NCI-H1694 (cell line): ENCODE measurements at places on chromosomes 7 and 10.

- no peak for DNase-seq
Observed at GRCh38 chr10:3848005-3848774, 63.2 kb upstream of the KLF6 start.

DNA sequence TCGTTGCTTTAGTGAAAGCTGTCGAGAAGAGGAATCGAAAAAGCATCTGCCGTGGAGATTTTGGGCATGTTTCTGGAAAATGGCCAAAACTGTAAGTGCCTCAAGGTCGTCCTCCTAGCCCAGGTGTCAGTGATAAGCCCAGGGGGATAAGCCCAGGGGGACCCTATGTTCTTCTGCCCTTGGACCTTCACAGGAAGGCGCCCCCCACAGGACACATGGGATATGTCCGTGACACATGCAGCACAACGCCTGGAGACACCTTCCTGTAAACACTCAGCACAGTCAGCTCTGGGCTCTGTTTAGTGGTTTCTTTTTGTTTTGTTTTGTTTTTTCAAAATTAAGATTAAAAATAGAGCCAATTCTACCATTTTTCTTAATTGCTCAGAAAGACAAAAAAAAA lies 272.7 kb downstream of the KLF6 start:
- no peak for DNase-seq

DNA sequence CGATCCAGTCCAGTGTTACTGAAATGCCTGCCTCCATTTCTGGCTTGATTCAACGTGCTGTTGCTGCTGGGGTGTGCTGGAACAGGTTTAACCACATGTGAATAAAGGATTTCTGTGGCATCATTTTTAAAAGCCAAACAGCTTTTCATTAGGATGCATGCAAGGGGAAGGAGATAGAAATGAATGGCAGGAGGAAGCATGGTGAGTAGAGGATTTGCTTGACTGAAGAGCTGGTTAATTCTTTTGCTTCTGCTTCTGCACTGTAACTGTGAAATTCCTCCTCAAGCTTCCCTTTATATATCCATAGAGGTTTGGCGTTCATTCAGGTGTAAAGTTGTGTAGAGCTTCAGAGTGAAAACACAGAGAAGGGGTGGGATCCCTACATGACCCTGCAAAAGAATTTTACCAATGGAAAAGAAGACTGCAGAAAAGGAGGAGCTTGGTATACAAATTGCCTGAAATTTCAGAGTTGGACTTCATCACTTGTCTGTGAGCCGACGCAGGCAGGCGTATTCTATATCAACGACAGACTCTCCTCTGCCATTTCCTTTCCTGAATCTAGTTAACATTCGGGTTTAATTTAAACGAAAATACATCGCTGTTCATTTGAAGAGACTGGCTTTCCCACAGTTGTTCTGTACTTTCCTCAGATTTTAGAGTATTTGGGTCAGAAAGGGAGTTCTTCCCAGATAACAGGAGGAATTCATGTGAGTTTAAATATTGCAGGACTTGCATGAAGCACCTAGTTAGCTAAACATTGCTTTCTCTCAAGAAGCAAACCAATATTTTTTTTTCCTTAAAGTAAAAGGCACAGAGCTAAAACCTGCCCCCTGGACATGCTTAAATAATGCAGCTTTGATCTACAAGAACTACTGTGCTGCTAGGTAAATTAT lies at the start of gene SOSTDC1:
TSS of gene SOSTDC1 (minus strand) at position 270 of the 893 bp plus-strand sequence. CDS start at position 200, 70 bp downstream.
- no peak for DNase-seq

GRCh38 chr10:364267-364775 lies 229.1 kb downstream of the ZMYND11 start:
- DNase-seq, result no peak

DNA sequence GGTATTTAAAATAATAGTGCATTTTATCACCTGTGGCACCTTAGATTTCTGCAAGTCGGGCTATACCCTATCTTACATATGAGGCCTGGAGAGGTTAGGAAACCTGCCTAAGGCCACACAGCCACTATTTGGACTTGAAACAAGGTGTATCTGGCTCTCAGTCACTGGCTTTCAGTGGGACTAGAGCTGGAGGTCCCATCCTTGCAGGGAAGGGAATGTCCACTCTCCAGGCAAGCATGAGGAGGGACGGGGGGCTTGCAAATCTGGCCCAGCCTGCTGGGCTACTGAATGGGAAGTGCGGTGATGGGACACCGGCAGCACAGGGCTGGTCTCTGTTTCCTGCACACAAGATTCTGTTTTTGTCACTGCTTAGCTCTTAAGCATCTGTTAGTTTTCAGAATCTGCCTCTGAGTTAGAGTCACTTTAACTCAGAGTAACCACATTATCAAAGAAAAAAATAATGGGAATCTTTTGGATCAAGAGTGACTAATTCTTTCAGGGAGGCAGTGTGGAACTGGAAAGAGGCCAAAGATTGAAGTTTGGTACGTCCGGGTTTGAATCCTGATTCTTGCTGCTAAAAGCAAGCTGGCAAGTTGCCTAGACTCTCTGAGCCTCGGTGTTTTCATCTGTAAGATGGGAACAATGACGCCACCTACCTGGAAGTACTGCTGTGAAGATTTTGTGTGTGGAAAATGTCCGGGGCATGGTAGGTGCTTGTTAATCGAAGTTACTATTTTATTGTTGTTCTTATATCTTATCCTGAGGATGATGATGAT lies 33.8 kb upstream of the HABP2 start:
- DNase-seq, result no peak

DNA sequence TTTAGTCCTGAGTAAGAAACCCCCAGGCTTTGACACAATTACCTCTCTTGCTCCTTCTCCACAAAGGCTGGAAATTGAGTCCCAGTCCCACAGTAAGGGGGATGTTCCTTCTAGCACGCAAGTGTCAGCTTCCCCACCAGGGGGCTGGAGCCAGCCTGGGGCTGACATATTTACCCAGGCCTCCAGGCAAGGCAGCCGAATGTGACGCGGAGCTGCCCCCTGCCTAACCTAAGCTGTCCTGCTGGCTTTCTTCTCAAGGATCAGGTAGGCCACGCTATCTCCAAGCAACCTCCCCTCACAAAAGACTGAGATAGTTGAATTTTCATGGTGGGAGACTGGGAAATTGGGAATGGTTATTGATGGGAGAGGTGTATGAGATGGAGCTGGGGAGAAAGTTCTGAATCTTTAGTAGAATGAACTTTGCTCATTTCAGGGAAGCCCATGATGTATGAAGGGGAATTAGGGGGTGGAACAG lies 19.2 kb upstream of the BMPER start:
- DNase-seq, result peak; percentile 5

DNA sequence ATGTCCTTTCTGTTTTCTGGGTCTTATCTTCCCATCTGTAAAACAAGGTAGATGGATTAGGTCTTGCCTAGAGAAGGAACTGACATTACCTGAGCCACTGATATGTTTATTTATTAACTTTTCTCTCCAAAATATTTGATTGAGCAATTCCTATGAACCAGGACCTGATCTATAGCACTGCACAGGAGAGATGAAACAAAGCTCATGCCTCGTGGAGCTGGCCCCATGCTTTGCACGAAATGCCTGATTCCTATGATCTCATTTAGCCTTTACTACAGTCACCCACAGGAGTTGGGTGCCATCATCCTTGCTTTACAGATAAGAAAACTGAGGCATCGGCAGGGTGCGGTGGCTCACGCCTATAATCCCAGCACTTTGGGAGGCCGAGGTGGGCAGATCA lies 48.2 kb upstream of the ZMIZ1 start:
- no peak for DNase-seq

- no peak for DNase-seq
Observed at GRCh38 chr10:56123247-56123646, 237.8 kb downstream of the ZWINT start.

- DNase-seq, result no peak
Observed at GRCh38 chr7:139823959-139824521, 5.0 kb upstream of the TBXAS1 start.

DNA sequence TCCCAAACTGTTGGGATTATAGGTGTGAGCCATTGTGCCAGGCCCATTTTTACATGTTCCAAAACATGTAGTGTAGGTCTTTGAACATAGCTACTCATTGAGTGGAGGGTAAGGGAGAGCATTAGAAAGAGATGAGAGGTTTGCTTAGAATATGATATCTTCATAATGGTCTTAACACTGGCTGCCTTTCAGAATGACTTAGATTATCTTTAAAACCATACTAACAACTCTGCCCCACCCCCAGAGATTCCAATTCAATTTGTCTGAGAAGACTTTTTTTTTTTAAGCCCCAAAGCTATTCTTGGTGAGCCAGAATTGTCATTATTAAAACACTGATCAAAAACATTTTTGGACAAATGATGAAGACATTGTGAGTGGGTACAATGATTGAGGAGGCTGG lies 168.9 kb downstream of the PHTF2 start:
- no peak for DNase-seq

- no peak for DNase-seq
Observed at GRCh38 chr10:132157101-132157500, 29.6 kb upstream of the DPYSL4 start.

- DNase-seq, result no peak
Observed at GRCh38 chr7:64654796-64655548, 11.0 kb upstream of the ZNF107 start.

DNA sequence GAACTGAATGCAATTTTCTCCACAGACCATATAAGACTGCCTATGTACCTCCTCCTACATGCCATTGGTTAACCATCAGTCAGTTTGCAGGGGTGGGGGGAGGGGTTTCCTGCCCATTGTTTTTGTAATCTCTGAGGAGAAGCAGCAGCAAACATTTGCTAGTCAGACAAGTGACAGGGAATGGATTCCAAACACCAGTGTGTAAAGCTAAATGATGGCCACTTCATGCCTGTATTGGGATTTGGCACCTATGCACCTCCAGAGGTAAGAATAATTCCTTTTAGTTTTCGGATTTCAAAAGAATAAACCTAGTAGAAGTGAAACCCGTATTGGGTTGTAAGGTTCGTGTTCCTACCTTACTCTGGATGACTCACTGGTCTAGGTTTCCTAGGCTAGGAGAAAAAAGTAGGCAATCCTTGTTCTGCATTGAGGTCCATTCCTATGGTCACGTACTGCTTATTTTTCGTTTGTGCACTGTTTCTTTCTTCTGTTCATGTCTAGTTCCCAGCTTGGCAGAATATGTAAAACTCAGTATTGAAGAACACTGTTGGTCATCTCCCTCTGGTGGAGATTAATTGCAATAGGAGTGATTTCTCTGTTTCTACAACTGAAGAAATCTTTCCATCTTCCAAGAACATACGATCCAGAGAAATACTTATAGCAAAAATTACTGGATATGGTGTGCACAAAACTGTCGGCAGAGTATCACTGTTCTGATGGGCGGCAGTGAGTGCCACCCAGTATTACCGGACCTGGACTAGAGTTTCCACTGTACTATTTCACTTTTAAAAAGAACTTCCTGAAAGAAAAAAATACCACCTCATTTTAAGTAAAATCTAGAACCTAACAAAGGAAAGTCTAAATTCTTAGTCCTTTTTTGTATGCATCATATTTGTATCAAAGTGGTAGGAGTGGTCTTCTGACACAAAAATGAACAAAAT lies at the start of gene AKR1C3:
TSS of gene AKR1C3 (plus strand) at position 150 of the 941 bp plus-strand sequence. CDS start at position 181, 31 bp downstream.
- no peak for DNase-seq

DNA sequence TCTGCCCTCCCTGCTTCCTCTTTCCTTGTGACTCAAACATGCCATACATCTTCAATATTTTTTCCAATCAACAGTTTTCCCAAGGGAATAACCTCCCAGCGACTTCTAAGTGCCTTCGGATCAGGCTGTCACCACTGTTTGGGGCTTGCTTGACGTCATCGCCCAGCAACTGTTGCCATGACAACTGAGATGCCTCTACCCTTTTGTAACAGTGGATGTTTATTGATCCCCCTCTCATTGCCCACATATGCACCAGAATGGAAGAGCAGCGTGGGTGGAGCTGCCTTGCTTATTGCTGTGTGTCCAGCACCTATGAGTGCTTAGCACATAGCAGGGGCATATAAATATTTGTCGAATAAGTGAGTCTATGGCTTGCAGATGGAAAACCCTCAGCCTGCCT lies 14.4 kb downstream of the FFAR4 start:
- DNase-seq, result no peak

DNA sequence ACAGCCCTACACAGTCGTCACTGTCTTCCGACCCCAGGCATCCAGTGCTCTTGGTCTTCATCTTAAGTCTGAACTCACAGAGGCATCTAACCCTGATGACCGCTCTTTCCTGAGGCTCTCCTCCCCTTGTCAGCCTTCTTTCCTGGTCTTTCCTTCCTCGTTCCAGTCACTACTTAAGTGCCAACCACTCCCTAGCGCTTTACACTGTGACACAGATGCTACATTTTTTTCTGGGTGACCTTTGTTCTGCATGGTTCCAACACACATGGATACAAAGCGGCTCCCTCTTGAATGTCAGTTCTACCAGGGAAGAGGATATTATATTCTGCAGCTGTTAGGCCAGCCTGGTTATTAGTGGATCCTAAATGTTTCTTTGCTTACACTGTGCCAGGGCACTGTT lies 12.7 kb downstream of the YWHAG start:
- no peak for DNase-seq

- no peak for DNase-seq
Observed at GRCh38 chr10:9140373-9140772, 1085.9 kb downstream of the GATA3 start.

DNA sequence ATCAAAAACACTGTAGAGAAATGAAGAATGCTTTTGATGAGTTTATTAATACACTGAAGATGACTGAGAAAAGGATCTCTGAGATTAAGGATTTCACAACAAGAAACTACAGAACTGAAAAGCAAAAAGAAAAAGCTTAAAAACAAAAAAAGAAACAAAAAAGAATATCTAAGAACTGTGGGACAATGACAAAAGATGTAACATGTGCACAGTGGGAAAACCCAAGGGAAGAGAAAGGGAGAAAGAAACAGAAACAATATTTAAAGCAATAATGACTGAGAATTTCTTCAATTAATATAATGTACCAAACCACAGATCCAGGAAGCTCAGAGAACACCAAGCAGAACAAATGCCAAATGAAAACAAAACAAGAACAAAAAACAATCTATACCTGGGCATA lies 42.2 kb downstream of the TFEC start:
- no peak for DNase-seq

GRCh38 chr7:156549636-156550035 lies 90.9 kb upstream of the RNF32 start:
- DNase-seq, result no peak

DNA sequence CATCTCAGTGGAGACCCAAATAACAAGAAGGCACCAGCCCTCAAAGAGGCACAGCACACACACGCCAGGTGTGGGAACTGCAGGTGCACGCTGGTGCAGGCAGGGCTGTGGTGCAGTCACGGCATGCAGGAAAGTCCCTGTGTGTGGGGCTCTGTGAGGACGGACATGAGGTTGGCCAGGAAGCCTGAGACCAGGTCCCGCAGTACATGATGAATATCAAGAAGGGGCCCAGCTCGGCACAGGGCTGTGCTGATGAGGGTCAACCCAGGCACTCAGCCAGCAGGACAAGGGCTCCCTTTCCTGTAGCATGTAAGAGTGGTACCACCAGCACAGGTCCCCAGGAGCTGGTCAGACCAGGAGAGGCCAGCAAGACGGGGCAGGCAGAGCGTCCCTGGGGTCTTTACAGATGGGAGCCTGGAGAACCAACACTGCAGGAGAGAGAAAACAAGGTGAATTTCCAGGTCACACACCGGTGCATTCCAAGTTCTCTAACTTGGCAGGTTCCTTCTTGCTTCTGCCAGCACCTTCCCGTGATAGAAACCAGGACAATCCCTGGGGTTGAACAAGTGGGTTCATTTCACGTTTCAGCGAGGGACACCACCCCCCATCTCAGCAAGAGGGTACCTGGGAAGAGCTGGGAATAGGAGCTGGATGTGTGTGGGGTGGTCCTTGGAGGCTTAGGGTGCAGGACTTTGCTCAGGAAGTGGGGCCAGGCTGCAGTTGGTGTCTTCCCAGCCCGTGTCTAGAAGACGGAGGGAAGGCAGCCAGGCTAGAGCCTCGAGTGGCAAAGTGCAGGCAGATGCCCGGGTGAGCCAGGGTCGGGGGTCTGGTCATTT lies 244.8 kb upstream of the TCERG1L start:
- no peak for DNase-seq
